ENCODE measurements at places on chromosomes 6 and 20.

- DNase-seq = peak; percentile 13
Measured at GRCh38 chr20:48012401-48012974, 227.2 kb upstream of the SULF2 start.

DNA sequence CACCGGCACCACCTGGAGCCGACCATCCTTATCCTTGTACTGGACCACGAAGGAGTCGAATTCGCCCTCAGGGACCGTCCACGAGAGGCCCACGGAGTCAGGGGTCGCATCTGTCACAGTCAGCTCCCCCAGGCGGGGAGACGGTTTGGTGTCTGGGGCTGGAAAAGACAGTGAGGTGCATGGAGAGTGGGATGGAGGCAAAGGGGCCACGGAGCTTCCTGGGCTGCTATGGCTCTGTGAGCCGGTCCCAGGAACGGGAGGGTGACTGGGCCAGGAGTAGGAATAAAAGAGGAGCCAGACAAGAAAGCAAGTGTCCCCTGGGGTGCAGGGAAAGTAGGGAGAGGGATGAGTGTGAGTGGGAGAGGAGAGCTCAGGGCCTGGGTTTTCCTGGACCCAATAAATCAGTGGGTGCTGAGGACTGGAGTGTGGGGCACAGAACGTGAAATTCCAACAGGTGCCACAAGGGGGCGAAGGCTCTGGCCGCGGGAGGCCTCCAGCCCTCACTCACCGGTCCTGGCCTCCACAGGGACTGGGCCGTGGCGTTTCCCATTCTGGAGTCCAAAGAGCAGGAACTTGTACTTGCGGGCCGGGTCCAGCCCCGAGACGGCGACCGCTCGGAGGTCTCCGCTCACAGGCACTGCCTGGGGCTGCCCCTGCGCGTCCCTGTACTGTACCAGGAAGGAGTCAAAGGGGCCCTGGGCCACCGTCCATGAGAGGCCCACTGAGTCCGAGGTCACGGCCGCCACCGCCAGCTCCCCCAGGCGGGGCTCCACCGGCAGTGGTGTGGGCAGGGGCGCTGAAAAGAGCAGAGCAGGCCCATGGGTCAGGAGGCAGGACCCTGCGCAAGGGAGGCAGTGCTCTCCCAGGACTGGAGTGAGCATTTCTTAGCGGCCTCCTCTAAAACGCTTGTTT lies 9.9 kb downstream of the CYP21A2 start:
- peak; percentile 70 for DNase-seq

DNA sequence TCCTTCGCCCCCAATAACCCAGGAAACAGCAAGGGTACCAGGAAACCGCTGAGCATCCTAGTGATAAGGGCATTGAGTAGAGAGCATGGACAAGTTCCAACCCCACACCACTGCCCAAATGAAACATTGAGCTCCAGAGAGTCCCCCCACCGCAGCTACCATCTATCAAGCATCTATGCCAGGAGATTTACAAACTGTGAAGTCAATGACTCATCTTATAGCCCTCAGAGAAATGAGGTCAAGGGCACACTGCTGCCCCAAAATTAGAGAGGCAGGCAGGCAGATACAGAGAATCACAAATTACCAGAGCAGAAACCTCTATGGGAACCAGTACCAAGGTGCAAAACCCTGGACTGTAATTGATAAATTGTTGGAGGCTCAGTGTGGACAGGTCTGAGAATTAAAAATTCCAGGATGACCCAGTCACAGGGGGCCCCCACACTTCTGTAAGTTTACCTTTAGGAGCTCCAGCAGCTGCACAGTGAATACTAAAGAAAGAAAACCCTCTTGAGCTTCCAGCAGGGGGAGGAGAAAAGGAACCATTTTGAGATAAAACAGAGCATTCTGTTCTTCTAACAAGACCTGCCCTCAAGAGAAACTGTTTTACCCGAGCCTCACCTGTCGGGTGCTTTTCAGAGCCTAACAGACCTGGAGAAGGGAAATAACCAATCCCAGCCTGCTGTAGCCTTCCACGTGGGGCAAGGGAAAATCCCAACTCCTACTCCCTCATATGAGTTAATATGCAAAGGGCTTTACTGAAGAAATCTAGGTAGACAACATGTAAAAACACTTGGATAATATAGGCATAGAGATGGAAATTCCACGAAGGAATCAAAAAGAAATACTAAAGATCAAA lies 118.0 kb upstream of the ARID1B start:
- DNase-seq = peak; percentile 23

DNA sequence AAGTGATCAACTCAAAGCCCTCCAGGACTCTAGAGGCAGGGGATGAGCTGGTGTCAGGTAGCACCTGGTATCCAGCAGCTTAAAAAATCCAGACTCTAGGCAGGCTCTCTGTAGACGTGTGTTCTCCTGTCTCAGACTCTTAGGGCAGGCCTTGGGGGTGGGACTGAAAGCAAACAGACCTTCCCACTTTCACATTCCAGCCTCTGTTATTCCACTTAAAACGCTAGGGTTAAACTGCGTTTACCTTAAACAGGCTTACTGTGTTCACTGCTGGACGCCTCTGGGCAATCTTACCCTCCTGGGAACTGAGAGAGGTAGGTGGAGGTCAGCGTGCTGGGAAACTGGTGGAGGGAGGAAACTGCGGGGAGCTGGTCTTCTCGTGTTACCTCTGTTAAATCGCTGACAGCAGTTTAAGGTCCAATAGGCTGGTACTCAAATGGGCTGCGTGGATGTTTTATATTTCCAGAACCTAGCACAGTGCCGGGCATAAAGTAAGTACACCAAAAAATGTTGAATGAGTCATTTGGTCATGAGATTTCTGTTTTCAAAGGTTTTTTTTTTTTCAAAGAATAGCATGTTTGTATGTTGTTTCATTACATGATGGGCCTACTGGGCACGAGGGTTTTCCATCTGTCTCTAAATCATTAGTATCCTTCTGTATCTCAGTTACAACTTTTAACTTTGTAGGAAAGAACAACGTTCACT lies at the start of gene GCNT2:
GCNT2 (plus strand) TSS at position 248 of the 705 bp plus-strand sequence. CDS start 7,561 bp downstream, outside the sequence.
- DNase-seq = peak; percentile 72

DNA sequence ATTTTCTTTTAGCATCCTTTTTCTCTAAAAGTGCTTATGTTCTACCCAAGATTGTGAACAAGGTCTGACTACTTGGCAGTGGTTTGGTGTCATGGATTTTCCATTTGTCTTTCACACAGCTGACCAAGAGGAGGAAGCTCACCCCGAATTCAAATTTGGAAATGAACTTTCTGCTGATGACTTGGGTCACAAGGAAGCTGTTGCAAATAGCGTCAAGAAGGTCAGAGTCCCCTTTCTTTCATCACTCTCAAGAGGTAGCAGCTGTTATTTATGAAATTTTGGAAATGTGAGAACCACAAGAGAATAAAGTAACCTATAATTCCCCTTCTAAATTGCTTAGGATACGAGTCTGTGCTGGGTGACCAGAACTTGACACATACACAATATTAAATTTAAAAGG lies 113.0 kb upstream of the LAMP5 start:
- no peak for DNase-seq

- DNase-seq = no peak
Measured at GRCh38 chr6:42279966-42280629, 62.4 kb upstream of the MRPS10 start.

DNA sequence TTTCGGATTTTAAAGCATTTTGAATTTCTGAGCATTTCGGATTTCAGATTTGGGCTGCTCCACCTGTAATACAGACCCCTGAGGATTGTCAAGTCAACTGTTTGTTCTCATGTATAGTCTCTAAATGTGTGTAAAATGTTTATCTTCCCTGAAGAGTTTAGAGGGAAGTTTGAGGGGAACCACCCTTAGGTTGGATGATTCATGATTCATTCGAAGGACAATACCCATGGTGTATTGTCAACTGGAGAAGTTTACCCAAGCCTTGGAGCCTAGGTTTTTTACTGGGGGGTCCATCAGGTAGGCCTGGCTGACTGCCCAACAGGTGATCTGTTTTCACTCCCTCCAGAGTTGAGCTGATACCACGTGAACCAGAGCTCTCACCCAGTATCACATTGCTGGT lies 18.9 kb downstream of the GSTA4 start:
- DNase-seq = no peak

GRCh38 chr6:11341867-11342266 lies 109.4 kb upstream of the NEDD9 start:
- DNase-seq = no peak

DNA sequence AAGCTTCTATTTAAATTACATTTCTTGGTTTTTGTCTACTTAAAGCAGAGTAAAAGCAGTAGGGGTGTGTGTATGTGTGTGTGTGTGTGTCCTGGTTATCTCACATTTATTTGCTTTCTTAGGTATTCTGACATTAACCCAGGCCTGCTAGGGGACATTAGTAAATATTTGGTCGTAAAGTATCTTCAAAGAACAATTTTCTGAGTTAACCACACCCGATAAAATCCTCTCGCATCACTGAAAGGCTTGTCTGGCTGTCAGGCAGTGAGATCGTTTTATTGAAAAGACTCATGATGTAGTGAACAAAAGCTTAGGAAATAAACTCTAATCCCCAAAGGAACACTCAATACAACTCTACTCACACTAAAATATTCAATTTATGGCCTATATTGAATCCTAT lies 77.9 kb downstream of the ZNF217 start:
- no peak for DNase-seq

DNA sequence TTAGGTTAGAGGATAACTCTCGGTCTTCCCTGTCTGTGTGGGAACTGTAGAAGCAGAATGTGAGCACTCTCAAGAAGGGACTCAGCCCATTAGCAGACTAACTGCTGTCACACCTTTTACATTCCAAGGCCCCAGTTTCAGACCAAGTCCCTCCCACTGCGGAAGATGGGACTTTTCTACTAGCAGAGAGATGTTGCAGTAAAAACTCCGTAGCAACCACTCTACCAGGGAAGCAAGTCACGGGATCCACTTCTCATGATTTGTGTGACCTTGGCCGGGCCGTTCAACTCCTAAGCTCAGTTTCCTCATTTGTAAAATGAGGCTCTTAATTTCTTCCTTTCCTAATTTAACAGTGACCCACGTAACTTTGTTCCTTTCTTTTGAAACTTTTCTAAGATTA lies 77.1 kb upstream of the SLC4A11 start:
- no peak for DNase-seq

GRCh38 chr6:23268348-23268747 lies 699.0 kb downstream of the HDGFL1 start:
- no peak for DNase-seq

GRCh38 chr6:25113436-25113835 lies 165.7 kb upstream of the CARMIL1 start:
- DNase-seq = no peak

- DNase-seq = no peak
Measured at GRCh38 chr6:34018026-34018425, 127.9 kb downstream of the GRM4 start.

DNA sequence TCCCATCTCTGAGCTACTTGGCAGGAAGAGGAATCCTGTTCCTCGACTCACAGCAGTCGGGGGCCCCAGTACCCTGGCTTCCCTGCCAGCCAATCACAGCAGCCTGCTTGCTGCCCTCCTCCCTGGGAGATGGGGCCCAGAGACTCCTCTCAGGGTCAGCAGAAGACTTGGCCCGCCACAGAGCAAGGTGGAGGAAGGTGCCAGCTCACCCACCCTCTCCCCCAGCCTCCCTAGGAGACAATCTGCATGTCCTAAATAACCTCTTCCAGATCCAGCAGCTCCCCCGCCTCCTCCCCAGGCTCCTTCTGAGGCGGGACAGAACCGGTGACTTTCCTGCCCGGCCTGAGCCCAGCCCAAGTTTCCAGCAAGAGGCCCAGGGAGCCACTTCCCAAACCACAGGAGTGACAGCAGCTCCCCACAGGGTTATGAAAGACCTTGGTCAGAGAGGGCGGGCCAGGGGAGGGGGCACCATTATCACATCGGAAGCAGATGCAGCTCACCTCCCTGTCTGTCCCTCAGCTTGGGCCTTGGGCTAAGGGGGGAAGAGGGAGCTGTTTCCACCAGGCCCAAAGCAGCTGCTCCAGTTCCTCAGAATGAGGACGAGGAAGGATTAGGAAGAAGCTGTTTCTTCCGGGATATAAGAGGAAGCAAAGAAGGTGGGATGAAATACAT lies 2.3 kb downstream of the CCND3 start:
- DNase-seq = peak; percentile 96

DNA sequence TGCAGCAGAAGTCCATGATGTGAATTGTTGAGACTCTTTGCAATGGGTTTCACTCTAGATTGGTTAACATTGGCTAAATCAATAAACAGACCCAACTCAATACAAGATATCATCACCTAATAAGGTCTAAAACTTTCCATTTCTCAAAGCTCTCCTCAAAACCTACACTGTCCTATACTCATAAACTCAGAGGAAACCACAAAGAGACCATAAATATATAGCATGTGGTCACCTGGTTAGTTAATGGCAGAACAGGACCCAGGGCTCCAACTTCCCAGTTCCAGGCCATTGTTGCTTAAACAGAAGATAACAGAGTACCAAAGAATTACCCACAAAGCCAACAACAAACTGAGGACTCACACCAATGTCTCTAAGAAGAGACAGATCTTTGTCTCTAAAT lies 12.0 kb downstream of the RTN4IP1 start:
- DNase-seq = no peak
